ENCODE measurements at places on chromosomes 3 and 15. TPM values are rescaled to one million over a fixed set of nuclear protein-coding genes. Genes with fewer than 3 reads are reported as not detected.

GRCh38 chr15:50249704-50250103 is 15.8 kb downstream of the HDC start:
- no peak for DNase-seq
- H3K4me3 ChIP-seq = no peak overlapping the region
- H3K27me3 ChIP-seq = no peaks in the 10 kb centered on the region
- peaks cover 12% of the 10 kb centered on the region for H3K4me1 ChIP-seq
- H3K36me3 ChIP-seq = no peaks in the 10 kb centered on the region
- no peak overlapping the region for H3K27ac ChIP-seq

GRCh38 chr3:122314228-122314876 is 10.7 kb upstream of the CSTA start:
- H3K27me3 ChIP-seq = no peaks in the 10 kb centered on the region
- H3K27ac ChIP-seq = no peak overlapping the region
- no peak overlapping the region for H3K4me3 ChIP-seq
- no peak for DNase-seq

The ACP3 gene
- 0.42 TPM for total RNA-seq

The DCBLD2 gene
- 37.8 TPM for total RNA-seq

- DNase-seq = no peak
- H3K36me3 ChIP-seq = no peaks in the 10 kb centered on the region
- no peak overlapping the region for H3K4me3 ChIP-seq
- H3K4me1 ChIP-seq = no peaks in the 10 kb centered on the region
- H3K27ac ChIP-seq = no peak overlapping the region
- H3K27me3 ChIP-seq = no peaks in the 10 kb centered on the region
Measured at GRCh38 chr15:62799919-62800318, 242.6 kb upstream of the TPM1 start.

DNA sequence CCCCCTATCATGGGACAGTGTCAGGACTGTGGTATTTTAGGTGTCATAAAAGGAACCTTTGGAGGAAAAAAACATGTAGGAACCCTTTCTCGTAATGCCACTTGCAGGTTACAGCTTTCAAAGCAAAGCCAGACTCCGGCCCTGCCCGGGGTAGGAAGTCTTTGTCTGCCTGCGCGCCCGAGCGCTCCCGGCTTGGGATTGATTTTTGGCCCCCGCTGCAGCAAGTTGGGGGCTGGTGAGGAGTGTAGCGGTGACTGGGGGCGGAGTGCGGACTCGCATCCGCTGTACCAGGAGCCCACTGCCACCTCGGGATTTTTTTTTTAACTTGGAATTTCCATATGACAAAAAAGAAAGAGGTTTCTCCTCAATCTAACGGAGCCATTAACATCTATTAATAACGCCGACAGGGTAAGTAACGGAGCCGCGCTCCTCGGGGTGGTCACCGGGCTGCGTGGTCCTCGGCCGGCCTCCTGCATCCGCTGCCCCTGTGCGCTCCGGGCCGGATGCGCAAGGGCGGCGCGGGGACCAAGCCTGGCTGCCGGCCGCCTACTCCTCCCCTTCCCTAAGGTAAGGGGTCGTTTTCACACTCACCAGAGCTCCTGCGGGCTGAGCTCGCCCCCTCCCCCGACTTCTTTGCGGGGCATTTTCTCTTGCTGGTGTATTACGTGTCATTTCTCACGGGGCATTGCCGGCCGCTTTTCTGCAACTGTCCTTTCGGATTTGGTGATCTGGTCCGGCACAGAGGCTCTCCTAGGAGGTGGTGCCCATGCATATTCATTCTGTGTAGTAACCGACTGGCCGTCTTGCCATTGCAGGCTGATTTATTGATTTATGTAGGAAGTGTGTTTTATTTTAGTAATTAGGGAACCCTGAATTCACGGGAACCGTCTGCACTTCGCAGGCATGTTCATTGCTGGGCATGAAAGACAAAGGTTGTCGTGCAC is 219.8 kb upstream of the TOPAZ1 start:
- H3K4me1 ChIP-seq = no peaks in the 10 kb centered on the region
- H3K27ac ChIP-seq = peak overlapping the region; percentile 33
- H3K27me3 ChIP-seq = peaks cover 30% of the 10 kb centered on the region

GRCh38 chr3:43786526-43787305 is 96.0 kb downstream of the ABHD5 start:
- no peak for DNase-seq
- H3K27me3 ChIP-seq = no peaks in the 10 kb centered on the region
- no peak overlapping the region for H3K27ac ChIP-seq
- H3K36me3 ChIP-seq = no peaks in the 10 kb centered on the region
- H3K4me3 ChIP-seq = no peak overlapping the region
- H3K4me1 ChIP-seq = no peaks in the 10 kb centered on the region

GRCh38 chr3:158733656-158734055 is 1.4 kb upstream of the RARRES1 start:
- no peak overlapping the region for H3K4me3 ChIP-seq
- H3K27ac ChIP-seq = no peak overlapping the region
- peaks cover 25% of the 10 kb centered on the region for H3K4me1 ChIP-seq
- DNase-seq = no peak
- no peaks in the 10 kb centered on the region for H3K36me3 ChIP-seq

The FAM162A gene
- total RNA-seq = 13.2 TPM

The BFSP2 gene
- not detected for total RNA-seq

The SYNPR gene
- not detected for total RNA-seq

DNA sequence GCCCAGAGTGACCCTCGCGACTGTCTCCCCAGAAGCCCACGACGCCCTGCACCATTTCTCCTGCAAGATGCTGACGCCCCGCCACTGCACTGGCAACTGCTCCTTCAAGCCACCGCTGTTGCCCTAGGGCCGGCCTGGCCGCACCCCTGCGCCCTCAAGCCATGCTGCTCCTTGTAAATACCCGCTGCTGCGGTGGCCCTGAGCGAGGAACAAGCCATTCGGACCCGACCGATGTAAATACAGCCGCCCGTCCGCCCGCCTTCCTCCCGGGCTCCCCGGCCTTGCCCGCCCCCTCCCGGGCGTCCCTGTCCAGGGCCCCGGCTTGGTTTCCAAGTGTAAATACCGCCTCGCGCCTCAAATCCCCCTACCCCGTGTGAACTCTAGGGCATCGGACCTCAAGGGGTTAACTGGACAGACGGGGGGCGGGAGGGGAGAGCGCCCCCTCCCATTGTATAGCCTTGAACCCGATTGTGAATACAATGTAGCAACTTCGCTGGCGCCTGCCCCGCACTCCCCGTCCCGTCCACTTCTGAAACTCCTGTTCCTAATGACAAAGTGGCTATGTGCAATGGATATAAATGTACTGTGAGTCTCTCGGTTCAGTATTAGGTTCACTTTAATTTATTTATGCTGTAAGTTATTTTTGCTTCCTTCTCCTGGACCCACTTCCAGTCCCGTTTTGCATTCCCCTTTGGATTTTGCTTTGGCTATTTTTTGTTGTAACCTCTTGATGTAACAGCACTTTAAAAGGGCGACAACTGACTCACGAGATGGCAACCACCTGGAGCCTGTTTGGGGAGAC is 5.9 kb downstream of the RNU6-1 start:
- peak overlapping the region; percentile 38 for H3K4me3 ChIP-seq
- peaks cover 73% of the 10 kb centered on the region for H3K27me3 ChIP-seq
- H3K4me1 ChIP-seq = peaks cover 33% of the 10 kb centered on the region
- no peaks in the 10 kb centered on the region for H3K36me3 ChIP-seq
- DNase-seq = no peak

The B3GNT5 gene
- total RNA-seq = 7.1 TPM

The LSMEM2 gene
- total RNA-seq = 2.0 TPM

- H3K4me3 ChIP-seq = no peak overlapping the region
- no peaks in the 10 kb centered on the region for H3K27me3 ChIP-seq
- H3K27ac ChIP-seq = no peak overlapping the region
- no peak for DNase-seq
- no peaks in the 10 kb centered on the region for H3K4me1 ChIP-seq
- peaks cover 20% of the 10 kb centered on the region for H3K36me3 ChIP-seq
Measured at GRCh38 chr3:40432793-40433192, 24.3 kb upstream of the RPL14 start.

GRCh38 chr15:58462973-58463663 is 31.3 kb downstream of the LIPC start:
- H3K27me3 ChIP-seq = no peaks in the 10 kb centered on the region
- H3K4me3 ChIP-seq = no peak overlapping the region
- peaks cover 14% of the 10 kb centered on the region for H3K4me1 ChIP-seq
- H3K27ac ChIP-seq = no peak overlapping the region
- DNase-seq = no peak

DNA sequence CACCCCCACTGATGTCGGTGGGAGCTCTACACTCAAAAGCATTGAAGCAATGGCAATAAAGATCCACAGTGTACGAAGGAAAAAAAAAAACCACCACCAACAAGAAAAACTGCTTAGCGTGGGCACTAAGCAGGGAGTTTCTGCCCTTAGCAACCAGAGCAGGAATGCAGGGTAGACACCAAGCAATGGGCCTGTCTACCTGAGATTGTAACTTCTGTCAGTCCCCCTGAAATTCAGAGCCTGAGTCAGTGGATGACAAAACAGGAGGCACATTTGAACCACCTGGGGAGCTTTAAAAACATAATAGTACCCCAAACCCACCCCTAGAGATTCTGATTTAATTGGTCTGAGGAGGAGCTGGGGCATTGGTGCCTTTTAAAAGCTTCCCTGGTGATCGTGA is 275.2 kb downstream of the SATB1 start:
- H3K36me3 ChIP-seq = no peaks in the 10 kb centered on the region
- H3K27ac ChIP-seq = no peak overlapping the region
- H3K4me1 ChIP-seq = no peaks in the 10 kb centered on the region
- no peak for DNase-seq
- H3K4me3 ChIP-seq = no peak overlapping the region
- H3K27me3 ChIP-seq = no peaks in the 10 kb centered on the region

The IMPG2 gene
- total RNA-seq = 0.22 TPM

DNA sequence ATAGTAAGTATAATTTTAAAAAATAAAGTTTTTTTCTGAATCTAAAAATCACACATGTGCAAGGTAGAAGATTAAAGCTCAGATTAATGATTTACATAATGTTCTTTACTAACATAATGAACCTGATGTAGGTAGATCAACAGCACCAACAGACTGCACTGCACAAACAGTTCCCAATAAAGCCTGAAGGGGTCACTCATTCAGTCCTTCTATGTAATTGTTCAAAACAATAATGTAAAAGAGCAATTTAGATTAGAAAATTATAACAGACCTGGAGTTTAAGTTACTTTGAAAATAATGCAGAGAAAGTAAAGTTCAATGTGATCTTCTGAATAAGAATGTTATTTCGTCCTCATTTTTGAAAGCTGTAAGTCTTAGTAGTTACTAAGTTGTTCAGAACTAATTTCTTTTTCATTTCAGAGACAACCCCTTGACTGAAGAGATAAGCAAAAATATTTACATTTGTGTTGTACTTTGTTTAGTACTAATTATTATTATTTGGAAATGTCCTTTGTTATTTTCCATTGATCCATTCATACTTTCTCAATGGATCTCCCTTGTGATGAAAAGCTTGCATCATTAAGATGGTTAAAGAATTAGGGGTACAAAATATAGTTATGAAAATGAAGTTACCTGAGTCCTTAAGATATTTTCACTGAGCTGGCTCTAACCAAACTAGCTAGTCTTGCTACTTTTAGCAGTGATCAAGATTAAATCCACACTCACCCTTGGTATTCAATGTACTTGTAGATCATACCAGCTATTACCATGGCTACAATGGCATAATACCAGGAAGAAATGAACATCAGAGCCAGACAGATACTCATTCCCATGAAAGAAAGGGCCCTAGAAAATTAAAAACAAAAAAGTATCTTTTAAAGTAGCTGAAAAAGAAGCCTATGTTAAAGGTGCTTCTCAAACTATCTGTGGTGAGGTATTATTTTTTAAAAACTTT is 16.8 kb downstream of the EMC4 start:
- H3K4me1 ChIP-seq = no peaks in the 10 kb centered on the region
- no peak overlapping the region for H3K27ac ChIP-seq
- DNase-seq = peak; percentile 32
- peaks cover 3% of the 10 kb centered on the region for H3K36me3 ChIP-seq
- no peaks in the 10 kb centered on the region for H3K27me3 ChIP-seq

The SAMMSON gene
- total RNA-seq = 2.1 TPM

All from tibial nerve (tissue), 4 donors.